ENCODE measurements at places on chromosomes 7 and 10. TPM values are rescaled to one million over a fixed set of nuclear protein-coding genes. Genes with fewer than 3 reads are reported as not detected.
A peak's percentile ranks its signal among the peaks of the same experiment; 100 is the strongest.

DNA sequence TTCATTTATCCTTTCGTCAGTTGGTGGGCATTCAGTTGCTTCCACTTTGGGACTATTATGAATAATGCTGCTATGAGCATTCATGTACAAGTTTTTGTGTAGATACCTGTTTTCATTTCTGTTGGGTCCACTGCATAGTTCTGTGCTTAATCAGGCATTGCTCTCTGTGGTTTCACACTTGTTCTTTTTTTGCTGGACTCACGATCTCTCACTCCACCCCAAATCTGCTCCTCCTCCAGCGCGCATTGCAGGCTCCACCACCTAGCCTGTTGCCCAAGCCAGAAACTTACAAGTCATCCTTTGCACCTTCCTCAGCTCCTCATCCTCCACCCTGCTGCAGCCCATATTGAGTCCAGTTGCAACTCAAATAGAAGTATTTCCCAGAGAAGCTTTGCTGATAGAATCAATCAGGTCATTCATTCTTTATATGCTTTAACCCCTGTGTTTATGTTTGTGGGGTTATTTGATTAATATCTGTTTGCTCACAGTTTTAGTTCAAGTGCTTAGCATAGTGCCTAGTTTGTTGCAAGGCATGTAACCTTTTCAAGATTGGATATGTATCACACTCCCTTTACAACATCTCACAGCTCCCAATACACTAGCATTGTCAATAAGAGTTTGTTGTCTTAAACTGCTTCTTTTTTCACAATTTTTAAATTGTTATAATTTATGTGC lies 16.6 kb upstream of the AFAP1L2 start:
- DNase-seq, result no peak

- no peak for DNase-seq
Measured at GRCh38 chr7:63044721-63045120, 953.9 kb upstream of the ZNF722 start.

GRCh38 chr7:113562801-113563200 lies 356.0 kb downstream of the PPP1R3A start:
- DNase-seq, result no peak

DNA sequence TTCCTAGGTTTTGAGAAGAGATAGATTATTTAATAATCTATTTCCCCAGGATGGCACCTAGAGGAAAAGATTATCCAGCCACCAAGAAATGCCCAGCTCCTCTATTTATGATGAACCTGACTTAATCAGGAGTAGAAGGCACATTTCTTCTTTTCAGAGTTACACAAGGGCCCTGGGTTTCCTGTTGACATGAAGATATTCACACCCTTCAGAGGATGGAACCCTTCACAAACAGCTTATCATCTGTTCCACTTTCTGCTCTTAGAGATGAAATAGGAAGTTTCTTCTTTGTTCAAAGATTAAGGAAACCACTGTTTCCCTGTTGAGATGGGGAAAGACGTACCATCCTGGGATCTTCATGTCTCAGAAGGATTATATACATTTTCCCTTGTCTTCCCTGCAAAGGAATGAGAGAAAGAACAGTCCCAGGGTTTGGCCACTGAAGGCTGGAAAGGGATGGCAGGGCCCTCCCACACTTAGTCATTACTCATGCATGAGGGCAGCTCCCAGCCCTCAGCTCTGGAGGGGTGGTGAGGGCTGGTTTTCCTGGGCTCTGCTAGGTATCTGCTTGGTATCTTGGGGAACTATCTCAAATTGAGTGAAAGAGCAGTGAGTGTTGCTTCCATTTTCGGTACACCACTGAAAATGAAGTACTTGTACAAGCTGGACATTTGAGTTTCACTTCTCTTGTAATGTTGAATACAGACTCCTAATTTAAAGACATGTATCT lies 64.0 kb downstream of the MTPAP start:
- no peak for DNase-seq

GRCh38 chr10:60443346-60443745 lies 53.7 kb upstream of the ANK3 start:
- DNase-seq, result no peak

- no peak for DNase-seq
Measured at GRCh38 chr10:28300027-28300426, 2.8 kb downstream of the MPP7 start.

GRCh38 chr7:6032641-6033040 lies 1.5 kb downstream of the ANKRD61 start:
- no peak for DNase-seq

DNA sequence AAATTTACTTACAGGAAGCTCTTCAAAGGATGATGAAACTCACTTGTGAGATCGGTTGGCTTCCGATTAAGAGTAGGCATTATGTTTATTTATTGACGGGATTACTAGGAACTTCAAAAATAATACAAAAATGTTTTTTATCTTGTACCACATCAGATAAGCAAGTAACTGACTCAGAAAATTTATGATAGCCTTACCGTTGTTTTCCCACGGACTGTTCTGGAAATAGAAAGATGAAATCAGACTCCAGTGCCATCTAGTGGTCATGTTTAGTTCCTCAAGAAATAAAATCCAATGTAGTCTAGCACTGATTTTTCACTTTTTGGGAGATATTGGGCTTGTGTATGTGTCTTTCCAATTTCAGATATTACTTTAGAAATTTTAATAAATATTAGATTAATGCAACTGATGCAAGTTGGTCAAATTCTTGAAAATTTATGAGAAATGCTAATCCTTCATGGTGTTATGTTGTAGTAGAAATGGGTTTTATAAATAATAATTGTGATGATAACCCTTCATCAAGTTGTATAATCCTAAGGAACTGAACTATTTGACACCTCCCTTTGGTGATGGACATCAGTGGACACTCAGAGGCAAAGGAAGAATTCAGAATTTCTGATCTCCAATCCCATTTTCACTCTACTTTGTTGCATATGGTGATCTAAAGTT lies 168.8 kb downstream of the TMEM26 start:
- DNase-seq, result peak; percentile 15

GRCh38 chr7:77239471-77239870 lies 39.9 kb upstream of the FGL2 start:
- DNase-seq, result no peak

GRCh38 chr7:70975754-70976153 lies 156.2 kb upstream of the GALNT17 start:
- DNase-seq, result no peak

Gene ANKRD7
- polyA plus RNA-seq, result 0.63 TPM

Gene TMEM130
- polyA plus RNA-seq, result 0.35 TPM

Gene CHRM2
- polyA plus RNA-seq, result not detected

Gene SNX13
- polyA plus RNA-seq, result 15.0 TPM
